Muscle of arm (tissue), 14 donors: ENCODE measurements at places on chromosomes 6 and 20.

- DNase-seq, result no peak
These were observed 63.6 kb upstream of the EYA2 start for GRCh38 chr20:46830886-46831632.

GRCh38 chr6:46914279-46914810 is 7.4 kb downstream of the ADGRF5 start:
- DNase-seq, result no peak

- DNase-seq, result no peak
These were observed 20.2 kb downstream of the EYA2 start for GRCh38 chr20:46914789-46915379.

GRCh38 chr6:44249082-44249748 is 2.3 kb downstream of the HSP90AB1 start:
- DNase-seq, result no peak

DNA sequence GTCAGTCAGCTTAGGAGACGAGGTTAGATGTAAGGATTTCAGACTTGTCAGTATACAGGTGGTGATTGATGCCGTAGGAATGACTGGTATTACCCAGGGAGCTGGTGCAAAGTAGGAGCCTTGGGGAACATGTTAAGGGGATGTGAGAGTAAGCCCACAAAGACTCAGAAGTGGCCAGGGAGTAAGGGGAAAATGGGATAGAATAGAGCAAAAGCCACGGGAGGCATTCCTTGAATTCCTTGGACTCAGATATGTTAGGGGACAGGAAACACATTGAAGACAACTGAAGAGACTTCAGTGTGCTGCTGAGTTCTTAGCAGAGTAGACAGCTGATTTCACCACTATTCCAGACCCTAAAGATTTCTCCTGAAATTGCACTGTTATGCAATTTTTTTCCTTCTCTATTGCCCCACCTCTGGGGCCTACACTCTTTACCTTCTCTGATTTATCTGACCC is 1.2 kb upstream of the ACAT2 start:
- no peak for DNase-seq

- no peak for DNase-seq
These were observed 70.1 kb upstream of the QKI start for GRCh38 chr6:163344411-163344810.

- no peak for DNase-seq
These were observed 9.1 kb upstream of the ZBTB2 start for GRCh38 chr6:151400473-151400872.

GRCh38 chr6:145587334-145587733 is 148.0 kb downstream of the EPM2A start:
- DNase-seq, result no peak

DNA sequence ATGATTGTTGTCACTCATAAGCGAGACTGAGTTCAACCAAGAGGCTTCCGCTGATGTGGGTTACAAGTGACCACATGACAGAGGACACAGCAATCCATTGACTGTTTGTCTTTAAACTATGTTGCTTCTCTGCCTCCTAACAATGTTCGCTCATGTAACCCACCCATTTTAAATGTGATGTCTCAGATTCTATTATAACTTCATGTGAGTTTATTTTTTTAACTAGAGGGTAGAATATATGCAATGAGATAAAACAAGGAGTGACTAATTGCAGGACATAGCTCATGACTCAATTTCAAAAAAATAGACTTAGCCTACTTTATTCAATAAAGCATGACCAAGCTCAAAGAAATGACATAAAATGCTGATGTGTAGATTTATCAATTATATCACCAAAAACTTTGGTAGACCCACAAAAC is 119.2 kb upstream of the SASH1 start:
- no peak for DNase-seq
